ENCODE measurements at places on chromosomes 4 and X.

DNA sequence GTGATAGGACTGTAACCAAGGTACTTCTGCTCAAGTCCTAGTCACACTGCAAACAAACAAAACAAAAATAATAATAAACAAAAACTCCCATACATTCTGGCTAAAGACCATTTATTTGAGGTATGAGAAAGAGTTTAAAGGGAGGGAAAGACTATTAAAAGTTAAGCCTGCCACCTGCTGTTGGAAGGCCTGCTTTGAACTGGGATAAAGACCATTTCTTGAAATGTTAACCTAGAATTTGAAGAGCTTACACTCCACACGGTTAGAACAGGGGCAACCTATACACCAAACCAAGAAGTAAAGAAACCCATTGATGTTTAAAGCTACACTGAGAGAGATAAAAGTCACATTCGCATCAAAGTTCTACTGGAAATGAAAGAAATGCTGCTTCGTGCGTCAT is 548.7 kb upstream of the DIPK2B start:
- DNase-seq, result no peak

DNA sequence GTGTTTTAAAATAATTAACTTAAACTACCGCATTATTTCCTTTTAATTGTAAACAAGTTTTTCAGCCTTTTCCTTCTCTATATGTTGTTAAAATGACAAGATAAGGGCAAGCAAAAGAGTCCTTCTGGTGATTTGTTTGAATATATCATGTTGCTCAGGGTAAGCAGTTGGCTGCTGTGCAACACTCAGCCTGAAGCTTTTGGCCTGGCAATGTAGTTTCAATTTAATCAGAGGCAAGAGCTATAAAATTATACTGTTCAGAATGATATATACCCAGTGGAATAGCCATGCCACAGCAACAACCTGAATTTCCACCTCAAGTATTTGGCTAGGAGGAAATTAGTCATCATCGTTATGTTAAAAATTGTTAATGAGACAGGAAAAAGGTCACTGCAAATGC is 53.4 kb downstream of the GRXCR1 start:
- DNase-seq, result no peak

DNA sequence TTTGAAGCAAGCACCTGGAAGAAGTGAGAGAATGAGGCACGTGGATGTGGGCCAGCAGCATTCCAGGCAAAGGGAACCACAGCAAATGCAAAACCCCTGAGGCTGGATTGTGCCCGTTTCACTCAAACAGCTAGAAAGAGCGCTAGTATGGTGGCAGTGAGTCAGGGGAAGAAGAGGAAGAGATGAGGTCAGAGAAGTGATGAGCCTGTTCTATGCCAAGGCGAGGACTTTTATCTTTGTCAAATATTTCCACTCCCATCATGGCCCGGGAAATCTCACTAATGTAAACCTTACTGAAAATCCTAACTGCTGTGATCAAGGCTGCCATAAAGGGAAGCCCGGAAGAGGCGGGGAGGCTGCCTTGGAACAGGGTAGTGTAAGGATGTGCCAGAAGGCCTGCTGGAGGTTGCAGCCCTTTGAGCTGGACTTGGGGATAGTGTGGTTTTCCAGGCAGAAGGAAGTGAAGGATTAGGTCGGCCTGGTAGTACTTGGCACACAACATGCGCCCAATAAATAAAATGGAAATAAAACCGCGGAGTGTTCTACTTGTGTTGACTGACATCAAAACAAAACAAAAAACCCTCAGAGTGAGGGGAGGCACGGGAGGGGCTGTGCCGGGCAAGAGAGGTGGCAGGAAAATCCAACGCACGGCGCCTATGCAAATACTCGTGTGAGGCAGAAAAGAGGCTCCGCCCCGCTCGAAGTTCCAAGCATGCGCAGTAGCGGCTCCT is 1.2 kb upstream of the CDK16 start:
- DNase-seq, result peak; percentile 21

DNA sequence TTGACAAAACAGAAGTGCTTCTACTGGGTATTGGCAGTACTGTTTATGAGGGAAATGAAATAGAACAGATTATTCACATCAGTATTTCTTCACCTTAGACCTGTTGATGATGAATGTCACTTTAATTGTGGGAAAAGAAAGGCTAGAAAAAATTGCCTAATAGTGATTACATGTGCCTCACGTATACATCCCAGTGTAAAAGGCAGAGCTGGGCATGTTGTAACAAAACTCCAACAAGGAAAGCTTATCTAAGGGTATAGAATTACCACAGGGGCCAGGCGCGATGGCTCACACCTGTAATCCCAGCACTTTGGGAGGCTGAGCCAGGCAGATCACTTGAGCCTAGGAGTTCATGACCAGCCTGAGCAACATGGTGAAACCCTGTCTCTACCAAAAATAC is 4.2 kb downstream of the PGM2 start:
- no peak for DNase-seq

DNA sequence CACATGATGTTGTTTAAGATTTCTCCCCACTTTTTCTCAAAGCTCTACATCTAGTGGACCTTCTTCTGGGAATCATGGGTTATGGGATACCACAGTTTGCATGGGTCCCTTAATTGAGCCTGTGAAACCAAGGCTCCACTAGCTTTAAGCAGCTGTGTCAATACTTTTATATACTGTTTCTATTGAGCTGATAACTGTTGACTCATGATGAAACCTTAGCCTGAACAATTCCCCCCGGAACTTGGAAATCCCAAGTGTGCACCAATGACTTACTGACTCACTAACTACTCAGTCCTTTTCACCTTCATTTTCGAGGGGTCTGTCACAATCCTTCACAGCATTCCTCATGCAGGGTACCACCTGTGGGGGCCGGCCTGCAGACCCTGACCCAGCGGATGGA is 12.7 kb upstream of the SPIN4 start:
- DNase-seq, result no peak

- DNase-seq, result no peak
Measured at GRCh38 chr4:114921790-114922591, 191.4 kb downstream of the NDST4 start.

DNA sequence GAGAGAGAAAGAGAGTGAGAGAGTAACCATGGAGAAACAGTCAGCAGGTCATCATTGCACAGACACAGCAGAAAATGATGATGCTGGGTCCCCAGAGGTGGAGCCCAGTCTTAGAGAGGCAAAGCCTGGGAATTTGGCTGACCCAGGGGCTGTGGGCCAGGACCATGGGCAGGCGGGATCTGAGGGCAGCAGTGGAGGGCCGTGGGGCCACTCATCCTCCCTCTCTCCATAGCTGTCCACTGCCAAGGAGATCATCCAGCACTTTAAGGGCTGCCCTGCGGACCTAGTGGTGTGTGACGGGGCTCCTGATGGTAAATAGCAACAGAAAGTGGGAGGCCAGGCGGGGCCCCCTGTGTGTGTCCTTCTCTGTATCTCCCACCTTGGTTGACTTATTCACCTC is 2.8 kb downstream of the FTSJ1 start:
- no peak for DNase-seq

- no peak for DNase-seq
Measured at GRCh38 chr4:959338-960139, 13.8 kb downstream of the DGKQ start.

GRCh38 chr4:9976781-9977180 is 44.5 kb downstream of the SLC2A9 start:
- no peak for DNase-seq

- DNase-seq, result no peak
Measured at GRCh38 chr4:126916626-126917140, 716.1 kb upstream of the INTU start.

GRCh38 chrX:102077426-102077825 is 48.1 kb upstream of the TCEAL2 start:
- DNase-seq, result no peak

DNA sequence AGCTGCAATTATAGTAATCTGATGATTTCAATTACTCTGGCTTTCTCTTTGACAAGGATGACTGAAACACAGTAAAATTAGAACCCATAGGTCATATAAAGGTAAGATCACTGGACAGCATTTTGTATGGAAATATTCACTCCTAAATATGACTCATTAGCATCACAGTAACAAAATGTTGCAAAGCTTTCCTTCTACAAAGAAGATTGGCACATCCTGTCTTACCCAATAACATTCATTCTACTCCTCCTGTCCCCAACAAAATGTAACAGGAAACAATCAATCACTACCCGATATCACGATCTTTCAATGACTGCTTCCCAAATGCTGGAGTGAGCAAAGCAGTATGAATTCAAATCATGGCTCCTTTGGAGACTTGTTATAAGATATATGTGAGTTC is 95.3 kb downstream of the FANCB start:
- DNase-seq, result no peak

- no peak for DNase-seq
Measured at GRCh38 chr4:27807207-27807606, 946.6 kb downstream of the STIM2 start.

- DNase-seq, result no peak
Measured at GRCh38 chr4:127352220-127353113, 280.3 kb upstream of the INTU start.

GRCh38 chr4:73751166-73751565 is 10.8 kb downstream of the CXCL8 start:
- DNase-seq, result no peak

DNA sequence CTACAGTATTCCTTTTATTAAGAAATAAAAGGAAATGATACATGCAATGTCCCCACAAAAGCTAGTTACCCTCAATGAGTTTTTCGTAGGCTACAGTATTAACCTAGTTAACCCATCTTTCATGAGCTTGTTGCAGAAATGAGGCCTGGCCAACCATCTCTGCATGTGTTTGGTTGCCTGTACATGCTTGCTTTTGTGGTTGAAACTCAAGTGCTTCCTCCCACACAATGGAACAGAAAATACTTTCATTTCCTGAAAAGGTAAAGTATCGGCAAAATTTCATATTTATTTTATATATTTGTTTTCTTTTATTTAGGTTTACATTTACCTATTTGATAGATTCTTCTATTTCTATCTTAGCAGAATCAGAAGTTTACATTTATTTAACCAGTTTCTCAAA is 214.6 kb upstream of the FAM241A start:
- DNase-seq, result no peak

- no peak for DNase-seq
Measured at GRCh38 chrX:110401135-110401534, 42.5 kb downstream of the RTL9 start.

- DNase-seq, result no peak
Measured at GRCh38 chr4:142974328-142974727, 128.2 kb upstream of the INPP4B start.

- DNase-seq, result no peak
Measured at GRCh38 chr4:7903791-7904516, 35.7 kb downstream of the AFAP1 start.

- no peak for DNase-seq
Measured at GRCh38 chr4:137794764-137795254, 262.5 kb upstream of the PCDH18 start.

GRCh38 chr4:81030061-81030980 is at the start of gene BMP3:
TSS of gene BMP3 (plus strand) at chr4:81030708. CDS start at chr4:81031285, 577 bp downstream.
- DNase-seq, result no peak

DNA sequence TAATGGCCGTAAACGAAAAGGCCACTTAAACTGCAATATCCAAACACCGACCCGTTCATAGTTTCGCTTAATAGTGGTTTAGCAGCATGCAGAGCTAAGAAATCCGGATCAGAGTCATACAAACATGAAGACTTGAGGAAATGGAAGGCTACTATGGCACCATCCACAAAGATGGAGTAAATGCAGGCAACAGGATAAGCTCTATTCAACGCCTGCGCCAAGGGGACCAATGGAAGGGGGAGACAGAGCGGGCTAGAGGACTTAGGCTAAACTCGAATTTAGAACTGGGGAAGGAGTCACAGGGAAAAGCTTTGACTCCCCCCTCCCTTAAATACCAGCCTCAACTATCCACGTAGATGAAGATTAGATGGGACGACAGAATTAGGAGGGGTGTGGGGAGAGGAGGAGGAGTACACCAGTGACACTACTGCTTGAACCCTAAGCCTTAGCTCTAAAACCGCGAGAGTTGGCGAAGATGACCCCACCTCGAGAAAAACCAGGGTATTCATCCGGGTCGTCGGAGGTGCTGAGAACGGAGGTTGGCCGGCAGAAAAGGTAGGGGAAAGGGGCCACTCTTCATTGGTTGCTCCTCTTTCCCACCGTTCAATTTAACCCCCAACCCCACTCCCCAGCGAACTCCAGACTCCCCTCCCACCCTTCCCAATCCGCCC is 3.5 kb downstream of the HUWE1 start:
- DNase-seq, result peak; percentile 50

- peak; percentile 10 for DNase-seq
Measured at GRCh38 chr4:42151568-42152506, 618 bp downstream of the BEND4 start.

DNA sequence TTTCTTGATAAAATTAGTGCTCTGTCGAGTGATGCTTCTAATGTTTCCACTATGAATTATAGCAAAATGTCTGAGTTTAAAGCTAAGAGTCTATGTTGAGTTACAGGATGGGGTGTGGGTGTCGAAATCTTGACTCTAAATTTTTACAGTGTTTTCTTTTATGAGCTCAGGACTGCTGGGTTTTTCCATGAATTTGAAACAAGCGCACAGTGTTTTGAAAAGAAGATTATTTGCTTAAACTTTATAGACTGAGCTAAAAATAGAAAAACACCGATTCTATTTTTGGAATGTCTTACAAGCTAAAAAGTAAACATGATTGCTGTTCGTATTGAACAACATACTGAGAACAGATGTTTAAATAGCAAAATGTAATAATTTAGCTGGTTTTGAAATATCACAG is 7.5 kb downstream of the PTTG2 start:
- DNase-seq, result no peak

GRCh38 chr4:77471821-77472495 is 133.7 kb upstream of the CXCL13 start:
- DNase-seq, result no peak

GRCh38 chrX:130771230-130771629 is 131.8 kb downstream of the ENOX2 start:
- DNase-seq, result no peak

DNA sequence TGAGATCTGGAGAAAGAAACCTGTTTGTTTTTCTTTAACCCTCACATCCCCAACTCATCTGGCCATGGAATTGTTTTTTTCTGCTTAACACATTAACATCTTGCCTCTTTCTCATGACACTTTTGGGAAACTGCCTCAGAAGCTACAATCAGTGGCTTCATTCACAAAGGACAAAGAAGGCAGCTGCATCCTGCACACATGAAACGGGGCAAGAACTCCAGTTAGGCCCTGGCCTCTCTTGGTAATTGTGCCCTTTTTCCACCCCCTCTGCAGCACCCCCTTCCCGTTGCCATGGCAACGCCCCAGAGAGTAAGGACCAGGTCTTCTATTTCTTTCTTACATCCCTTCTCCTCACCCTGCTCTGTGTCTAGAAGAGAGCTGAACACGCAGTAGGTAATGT is 103.4 kb downstream of the PDGFRA start:
- DNase-seq, result no peak

DNA sequence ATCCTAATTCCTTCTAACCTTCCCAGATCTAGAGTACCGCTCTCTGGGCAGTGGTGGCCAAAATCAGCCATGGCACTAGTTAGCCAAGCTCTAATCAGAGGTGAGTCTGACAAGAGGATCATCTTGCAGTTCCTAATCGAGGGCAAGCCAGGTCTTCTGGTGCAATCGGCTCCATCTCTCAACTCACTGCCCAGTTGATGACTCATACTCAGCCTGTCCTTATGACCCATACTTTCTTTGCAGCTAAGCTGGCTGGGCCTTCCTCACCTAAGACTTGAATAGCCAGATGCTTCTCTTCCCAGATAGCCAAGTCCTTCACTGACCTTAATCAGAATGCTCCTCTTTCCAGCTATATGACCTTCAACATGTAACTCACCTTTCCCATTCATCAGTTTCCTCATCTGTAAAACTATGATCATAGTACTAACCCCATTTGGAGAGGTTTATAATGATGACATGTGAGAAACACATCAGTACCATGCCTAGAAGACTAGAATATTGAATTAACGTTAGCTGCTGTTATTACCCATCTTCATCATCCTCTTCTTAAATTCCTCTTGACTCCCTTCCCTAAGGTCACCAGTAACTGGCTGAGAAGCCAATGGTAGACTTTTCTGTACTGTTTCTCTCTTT is 57.1 kb downstream of the RELL1 start:
- DNase-seq, result no peak

Measured in stimulated activated CD4-positive, alpha-beta T cell treated with anti-CD3 and anti-CD28 coated beads, Interleukin-1b, Interleukin-23, amount 100 ng/mL, for 48 hours (primary cell).